SJSA1 (cell line): ENCODE measurements at places on chromosomes 4 and X. TPM values are rescaled to one million over a fixed set of nuclear protein-coding genes. Genes with fewer than 3 reads are reported as not detected.
A peak's percentile ranks its signal among the peaks of the same experiment; 100 is the strongest.

- no peaks in the 10 kb centered on the region for H3K27me3 ChIP-seq
- H3K4me1 ChIP-seq = no peaks in the 10 kb centered on the region
- no peak for DNase-seq
- no peak overlapping the region for H3K4me3 ChIP-seq
Measured at GRCh38 chr4:188433741-188434315, 294.6 kb downstream of the TRIML1 start.

DNA sequence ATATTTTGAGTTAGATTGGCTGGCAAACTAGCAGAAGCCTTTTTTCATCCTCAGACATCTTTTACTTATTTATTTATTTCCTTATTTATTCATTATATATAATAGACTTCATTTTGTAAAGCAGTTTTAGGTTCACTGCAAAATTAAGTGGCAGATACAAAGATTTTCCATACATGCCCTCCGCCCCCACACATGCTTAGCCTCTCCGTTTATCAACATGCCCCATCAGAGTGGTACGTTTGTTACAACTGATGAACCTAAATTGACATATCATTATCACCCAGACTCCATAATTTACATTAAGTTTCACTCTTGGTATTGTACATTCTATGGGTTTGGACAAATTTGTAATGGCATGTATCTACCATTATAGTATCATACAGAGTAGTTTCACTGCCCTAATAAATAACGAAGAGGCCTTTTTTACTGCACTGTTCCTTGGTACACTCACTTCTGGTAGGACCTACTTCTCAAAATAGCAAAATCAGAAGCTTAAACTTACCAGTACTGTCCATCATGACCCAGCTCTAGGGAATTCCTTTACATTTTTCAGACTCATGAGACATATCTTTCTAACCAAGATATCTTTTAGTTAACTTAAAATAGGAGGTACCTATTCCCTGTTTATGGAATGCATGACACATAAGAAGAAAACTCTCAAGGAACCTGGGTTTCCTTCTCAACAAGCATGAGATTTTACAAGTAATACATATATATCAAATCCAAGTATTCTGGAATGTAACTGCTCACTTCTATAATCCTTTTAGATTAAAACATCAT lies 4.8 kb upstream of the TMPRSS11B start:
- H3K4me3 ChIP-seq = no peak overlapping the region
- DNase-seq = no peak
- H3K27me3 ChIP-seq = peaks cover 10% of the 10 kb centered on the region; the same call in 1 of the 2 replicates
- no peaks in the 10 kb centered on the region for H3K4me1 ChIP-seq
- no peaks in the 10 kb centered on the region for H3K36me3 ChIP-seq
- H3K27ac ChIP-seq = no peak overlapping the region

- no peak overlapping the region for H3K27ac ChIP-seq
Measured at GRCh38 chr4:52001616-52002015, 18.5 kb downstream of the LRRC66 start.

DNA sequence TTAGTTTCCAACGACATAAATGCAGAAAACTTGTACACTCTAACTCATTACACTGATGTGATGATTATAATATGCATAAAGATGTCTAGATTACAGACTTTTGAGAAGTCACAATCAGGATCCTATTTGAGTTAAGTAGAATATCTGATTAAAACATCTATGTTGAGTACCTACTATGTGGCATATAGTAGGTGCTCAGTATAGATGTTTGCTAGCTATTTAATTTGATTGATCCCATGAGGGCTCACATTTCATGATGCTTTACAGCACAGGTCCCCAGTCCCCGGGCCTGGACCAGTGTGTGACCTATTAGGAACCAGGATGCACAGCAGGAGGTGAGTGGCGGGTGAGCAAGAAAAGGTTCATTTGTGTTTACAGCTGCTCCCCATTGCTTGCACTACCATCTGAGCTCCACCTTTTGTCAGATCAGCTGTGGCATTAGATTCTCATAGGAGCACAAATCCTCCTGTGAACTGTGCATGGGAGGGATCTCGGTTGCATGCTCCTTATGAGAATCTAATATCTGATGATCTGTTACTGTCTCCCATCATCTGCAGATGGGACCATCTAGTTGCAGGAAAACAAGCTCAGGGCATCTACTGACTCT lies 33.0 kb upstream of the CXCL8 start:
- H3K27me3 ChIP-seq = no peaks in the 10 kb centered on the region
- peaks cover 69% of the 10 kb centered on the region for H3K4me1 ChIP-seq
- no peak for DNase-seq
- no peak overlapping the region for H3K4me3 ChIP-seq
- no peaks in the 10 kb centered on the region for H3K36me3 ChIP-seq
- H3K27ac ChIP-seq = peak overlapping the region; percentile 99

DNA sequence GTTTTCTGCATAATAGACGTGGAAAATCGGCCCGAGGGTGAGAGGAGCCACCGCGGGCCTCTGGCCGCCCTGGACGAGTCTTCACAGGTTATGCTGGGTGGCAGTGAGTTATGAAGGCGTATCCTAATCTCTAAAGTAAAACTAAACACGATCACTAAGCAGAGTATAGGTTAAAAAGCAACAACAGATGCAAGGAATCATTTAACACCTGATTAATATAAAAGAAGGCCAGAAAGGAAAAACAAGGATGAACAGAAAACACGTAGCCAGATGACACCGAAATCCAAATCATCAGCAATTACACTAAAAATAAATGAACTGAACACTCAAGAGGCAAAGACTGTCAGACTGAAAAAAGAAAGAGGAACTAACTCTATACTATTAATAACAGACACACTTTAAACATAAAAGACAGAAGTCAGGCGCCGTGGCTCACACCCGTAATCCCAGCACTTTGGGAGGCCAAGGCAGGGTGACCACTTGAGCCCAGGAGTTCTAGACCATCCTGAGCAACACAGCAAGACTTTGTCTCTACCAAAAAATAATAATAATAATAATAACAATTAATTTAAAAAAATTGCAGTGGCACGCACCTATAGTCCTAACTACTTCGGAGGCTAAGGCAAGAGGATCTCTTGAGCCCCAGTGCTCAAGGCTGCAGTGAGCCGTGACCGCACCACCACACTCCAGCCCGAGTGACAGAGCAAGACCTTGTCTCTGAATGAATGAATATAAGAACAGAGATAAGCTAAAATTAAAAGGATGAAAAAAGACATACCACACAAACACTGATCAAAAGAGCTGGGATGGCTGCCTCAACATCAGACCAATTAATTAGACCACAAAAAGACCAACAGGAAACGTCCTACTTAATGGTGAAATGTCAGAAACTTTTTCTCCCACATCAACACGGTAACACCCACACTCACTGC lies 30.0 kb downstream of the CTBP1 start:
- no peak overlapping the region for H3K27ac ChIP-seq
- no peak overlapping the region for H3K4me3 ChIP-seq
- H3K27me3 ChIP-seq = no peaks in the 10 kb centered on the region
- H3K36me3 ChIP-seq = peaks cover 16% of the 10 kb centered on the region

FUNDC2 gene
- 62.6 and 63.8 TPM in 2 replicates for total RNA-seq
